Fibroblast of skin of left quadriceps (primary cell): ENCODE measurements at places on chromosomes 1 and 21.
A peak's percentile ranks its signal among the peaks of the same experiment; 100 is the strongest.

GRCh38 chr1:203056516-203056915 is 29.3 kb downstream of the MYOG start:
- DNase-seq: no peak

- no peak for DNase-seq
Measured at GRCh38 chr1:115286431-115287205, 51.4 kb downstream of the NGF start.

DNA sequence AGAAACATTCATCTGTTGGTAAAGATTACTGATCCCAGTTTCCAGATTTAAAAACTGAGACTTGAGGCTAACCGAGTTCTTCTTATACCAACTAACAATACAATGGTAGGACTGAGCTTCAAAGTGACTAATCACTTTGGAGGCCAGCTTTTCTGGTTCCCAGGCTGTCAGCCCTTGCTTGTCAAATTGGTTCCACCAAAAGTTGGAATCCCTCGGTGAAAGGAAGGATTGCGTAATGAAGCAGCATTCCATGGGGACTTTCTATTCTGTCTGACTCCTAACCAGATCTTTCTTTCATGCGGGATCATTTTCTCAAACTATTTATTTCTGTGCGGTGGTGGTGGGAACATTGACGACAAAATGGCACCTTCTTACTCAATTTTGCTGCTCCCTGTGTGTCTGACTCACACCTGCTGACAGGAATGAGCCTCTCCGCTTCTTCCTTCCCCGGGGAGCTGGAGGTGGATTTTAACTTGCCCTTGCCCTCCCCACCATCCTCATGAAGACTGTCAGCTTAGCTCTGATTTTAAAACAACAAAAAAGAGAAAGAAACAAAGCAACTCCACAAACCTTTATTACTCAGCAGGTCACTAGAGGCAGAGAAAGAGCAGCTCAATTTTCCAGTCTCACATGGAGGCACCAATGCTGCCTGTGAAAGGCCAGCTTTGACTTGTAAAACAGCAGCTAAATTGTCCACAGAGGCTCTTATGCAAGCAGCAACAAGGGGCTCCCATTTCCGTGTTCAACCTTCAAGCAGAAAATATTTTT is 32.9 kb upstream of the RASAL2 start:
- peak; percentile 79 for DNase-seq

DNA sequence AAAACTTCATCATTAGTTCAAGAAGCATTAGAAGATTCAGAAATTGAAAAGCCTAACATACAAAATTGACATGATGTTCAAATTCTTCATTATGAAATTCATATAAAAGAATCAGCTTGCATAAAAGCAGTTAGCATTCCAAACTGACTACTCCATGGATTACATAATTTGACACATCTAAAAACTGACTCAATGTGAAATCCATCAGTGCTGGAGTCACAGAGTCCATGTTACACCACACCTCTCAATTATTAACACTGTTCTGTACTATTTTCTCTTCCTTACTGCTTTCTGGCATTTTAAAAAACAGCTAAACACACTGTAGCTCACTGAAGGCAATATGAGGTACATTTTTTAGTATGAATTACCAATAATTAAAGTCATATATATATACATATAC is 28.0 kb downstream of the ARHGAP29 start:
- DNase-seq: peak; percentile 15

- no peak for DNase-seq
Measured at GRCh38 chr1:245671966-245672767, 517.4 kb downstream of the KIF26B start.

DNA sequence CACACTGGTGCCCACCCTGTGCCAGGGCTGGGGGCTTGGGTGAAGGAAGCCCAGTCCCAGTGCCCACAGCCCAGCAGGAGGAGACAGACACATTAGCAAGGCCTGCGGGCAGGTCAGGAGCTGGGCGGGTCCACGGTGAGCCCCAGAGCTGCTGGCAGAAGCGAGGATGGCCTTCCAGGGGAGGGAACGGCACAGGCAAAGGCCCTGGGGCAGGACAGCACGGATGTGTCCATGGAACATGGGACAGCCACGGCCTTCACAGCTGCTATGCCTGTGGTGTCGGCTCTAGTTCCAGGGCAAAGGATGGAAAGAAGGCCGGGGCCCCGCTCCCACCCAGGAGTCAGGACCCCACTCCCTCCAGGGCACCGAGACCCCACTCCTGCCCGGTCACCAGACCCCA is 165.0 kb upstream of the ARHGEF16 start:
- DNase-seq: no peak

DNA sequence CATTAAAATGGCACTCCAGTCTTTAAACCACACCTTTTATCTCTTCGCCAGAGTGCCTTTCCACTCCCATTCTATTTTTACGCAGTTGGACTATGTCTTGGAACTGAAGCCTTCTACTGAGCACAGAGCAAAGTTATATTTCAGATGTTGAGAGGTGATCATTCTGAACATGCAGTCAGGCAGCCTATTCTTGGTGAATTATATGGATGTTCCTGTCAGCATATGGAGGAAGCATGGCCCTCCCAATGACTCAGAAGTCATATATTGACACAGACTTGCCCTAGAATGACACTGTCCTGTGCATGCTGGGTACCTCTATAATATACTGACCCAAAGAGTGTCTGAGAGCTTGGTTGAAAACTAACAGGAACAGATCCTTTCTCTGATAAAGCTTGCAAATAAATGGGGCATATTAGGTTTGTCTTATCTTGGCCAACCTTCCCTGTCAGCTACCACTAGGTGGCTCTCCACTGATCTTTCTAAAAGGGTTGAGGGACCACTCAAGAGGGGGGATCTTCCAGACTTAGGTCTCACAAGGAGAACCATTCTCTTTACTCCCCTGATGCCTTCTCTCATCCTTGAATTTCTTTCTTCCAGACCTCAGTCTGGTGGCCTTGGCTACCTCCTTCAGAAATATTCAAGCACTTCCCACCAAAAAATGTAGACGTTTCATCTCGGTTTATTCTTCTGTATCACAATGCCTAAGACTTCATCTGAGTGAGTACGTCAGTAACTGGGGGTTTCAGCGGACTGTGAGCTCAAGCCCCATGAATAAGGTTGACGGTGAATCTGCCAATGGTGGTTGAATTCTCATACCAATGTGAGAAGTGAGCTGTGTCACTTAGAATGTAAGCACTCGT is 11.8 kb upstream of the ALG14 start:
- DNase-seq: no peak

GRCh38 chr1:159707472-159708260 is 6.7 kb downstream of the CRP start:
- no peak for DNase-seq

GRCh38 chr1:83832194-83832593 is 166.7 kb downstream of the TTLL7 start:
- no peak for DNase-seq

DNA sequence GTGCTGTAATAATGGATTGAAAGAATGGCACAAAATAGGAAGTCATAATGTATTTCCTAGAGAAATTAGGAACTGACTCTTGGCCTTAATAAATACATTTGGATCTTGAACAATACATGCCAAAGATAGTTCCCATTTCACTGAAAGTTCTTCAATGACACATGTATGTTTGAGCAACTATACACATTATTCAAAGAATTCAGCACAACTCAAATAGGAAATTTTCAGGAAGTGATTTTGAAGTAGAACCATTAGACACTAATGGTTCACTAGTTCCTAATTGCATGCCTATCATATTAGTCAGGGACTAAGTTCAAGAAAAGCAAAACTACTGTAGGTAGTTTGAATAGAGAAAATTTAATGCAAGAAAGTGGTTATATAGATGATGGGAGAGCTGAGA is 404.7 kb downstream of the LMO4 start:
- DNase-seq: no peak

GRCh38 chr21:35153671-35154070 is 104.6 kb upstream of the RUNX1 start:
- no peak for DNase-seq

- no peak for DNase-seq
Measured at GRCh38 chr1:175090780-175091179, 23.1 kb downstream of the TNN start.

- peak; percentile 77 for DNase-seq
Measured at GRCh38 chr1:178057912-178058534, 35.9 kb upstream of the RASAL2 start.

- DNase-seq: peak; percentile 99
Measured at GRCh38 chr1:177209357-177209756, 38.6 kb downstream of the BRINP2 start.

- no peak for DNase-seq
Measured at GRCh38 chr1:197659171-197659570, 116.1 kb downstream of the DENND1B start.

GRCh38 chr1:201652181-201652580 is 113.3 kb downstream of the NAV1 start:
- DNase-seq: no peak

DNA sequence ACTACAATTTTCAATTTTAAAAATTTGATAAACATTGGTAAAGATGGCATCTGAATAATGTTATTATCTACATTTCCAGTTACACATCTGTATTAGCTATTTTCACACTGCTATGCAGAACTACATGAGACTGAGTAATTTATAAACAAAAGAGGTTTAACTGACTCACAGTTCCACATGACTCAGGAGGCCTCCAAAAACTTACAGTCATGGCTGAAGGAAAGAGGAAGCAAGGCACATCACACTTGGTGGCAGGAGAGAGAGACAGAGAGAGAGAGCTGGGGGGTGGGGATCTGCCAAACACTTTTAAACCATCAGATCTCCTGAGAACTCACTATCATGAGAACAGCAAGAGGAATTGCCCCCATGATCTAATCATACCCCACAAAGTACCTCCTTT is 850.0 kb downstream of the LTN1 start:
- DNase-seq: peak; percentile 45

DNA sequence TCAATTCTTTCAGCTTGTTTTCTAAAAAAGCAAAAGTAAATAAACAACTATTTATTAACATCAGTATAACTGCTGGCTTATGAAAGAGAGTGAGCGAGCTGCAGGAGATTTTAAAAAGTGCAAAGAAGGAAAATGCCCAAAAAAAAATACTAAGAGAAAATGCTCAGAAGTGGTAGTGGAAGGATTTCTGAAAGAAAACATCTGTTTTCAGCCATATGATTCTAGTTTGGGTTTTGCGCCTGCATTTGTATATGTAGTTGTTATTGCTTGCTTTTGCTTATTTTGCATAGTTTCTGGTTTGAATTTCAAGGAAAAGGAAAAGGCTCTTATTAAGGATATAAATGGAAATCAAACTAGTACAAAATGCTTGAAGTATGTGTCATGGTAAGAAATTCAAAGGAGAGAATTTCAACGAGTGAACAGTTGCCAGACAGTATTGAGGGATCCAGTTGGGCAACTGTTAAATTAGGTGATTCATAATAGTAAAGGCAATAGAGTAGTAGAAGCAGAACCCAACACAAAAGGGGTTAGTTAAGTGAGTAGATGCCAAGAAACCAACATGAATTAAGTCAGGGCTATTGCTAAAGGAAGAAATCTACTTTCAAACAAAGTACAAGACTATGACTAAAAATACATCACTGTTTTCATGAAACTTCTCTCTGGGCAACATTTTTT is 1.2 kb downstream of the GBP5 start:
- DNase-seq: peak; percentile 85

DNA sequence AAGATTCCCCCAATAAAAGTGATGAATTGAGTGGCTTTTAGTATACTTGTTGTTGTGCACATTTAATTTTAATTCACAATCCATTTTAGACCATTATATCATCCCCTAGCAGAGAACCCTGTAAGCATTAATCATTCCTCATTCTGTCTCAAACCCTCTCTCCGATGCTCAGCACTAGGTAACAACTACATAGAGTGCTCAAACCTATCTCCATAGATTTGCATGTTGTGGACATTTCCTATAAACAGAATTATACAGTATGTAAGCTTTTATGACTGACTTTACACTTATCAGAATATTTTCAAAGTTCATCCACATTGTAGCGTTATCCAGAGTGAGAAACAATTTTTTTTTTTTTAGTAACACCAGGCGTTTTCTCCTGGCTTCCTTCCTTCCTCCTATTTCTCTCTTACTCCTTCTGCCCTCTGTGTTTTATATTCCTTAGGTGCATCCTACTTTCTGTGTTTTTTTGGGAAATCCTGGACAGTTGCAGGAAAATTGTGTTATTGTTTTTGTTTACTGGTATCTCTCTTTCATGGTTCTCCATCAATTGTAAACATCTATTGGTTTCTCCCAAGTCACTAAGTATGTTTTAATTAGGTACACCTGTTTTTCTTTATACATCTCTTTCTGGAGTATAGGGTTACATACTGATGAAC is 1528.0 kb upstream of the TPTE start:
- no peak for DNase-seq

- DNase-seq: peak; percentile 16
Measured at GRCh38 chr21:27631471-27631870, 664.6 kb upstream of the ADAMTS5 start.

- DNase-seq: no peak
Measured at GRCh38 chr1:97108179-97108578, 386.6 kb downstream of the PTBP2 start.

DNA sequence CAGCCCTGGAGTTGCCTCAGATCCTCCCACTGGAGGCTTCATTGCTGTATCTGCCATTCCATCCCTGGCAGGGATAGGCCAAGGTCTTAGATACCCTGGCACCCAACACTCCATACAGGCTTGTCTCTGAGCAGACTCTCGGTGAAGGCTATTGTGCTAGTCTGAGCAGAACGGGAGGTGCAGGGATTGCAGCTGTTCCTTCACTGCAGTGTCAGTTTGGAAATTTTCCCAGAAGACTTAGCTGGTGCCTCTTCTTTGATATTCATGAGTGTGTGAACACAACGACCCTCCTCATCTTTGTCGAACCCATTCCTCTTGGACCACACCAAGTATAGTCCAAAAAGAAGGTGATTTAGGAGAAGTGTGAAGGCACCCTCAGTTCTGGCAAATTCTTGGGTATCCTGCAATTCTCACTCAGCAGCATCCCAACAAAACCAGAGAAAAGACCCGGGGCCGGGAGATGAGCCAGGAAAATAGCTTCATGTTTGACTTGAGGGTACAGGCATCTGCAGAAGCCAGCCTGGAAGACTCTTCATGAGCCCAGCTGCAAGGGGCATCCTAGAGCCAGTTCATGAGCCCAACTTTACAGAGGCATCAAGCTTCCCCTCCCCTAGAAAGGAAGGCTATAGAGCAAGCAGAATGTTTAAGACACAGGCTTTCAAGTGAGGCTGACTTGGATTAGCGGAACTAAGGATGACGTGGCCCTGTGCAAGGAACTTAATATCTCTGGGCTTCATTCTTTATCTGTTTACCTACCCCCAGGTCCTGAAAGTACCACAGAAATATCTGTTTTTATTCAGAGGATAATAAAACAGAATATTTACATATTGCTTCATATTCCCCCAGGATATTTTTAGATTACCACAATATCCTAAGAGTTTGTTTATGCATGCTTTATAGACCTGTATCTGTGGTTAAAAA is 38.8 kb upstream of the HAO2 start:
- DNase-seq: no peak
